ENCODE measurements at places on chromosomes 4 and X. TPM values are rescaled to one million over a fixed set of nuclear protein-coding genes. Genes with fewer than 3 reads are reported as not detected.

GRCh38 chr4:87228262-87228860 lies 7.9 kb upstream of the KLHL8 start:
- DNase-seq = no peak

DNA sequence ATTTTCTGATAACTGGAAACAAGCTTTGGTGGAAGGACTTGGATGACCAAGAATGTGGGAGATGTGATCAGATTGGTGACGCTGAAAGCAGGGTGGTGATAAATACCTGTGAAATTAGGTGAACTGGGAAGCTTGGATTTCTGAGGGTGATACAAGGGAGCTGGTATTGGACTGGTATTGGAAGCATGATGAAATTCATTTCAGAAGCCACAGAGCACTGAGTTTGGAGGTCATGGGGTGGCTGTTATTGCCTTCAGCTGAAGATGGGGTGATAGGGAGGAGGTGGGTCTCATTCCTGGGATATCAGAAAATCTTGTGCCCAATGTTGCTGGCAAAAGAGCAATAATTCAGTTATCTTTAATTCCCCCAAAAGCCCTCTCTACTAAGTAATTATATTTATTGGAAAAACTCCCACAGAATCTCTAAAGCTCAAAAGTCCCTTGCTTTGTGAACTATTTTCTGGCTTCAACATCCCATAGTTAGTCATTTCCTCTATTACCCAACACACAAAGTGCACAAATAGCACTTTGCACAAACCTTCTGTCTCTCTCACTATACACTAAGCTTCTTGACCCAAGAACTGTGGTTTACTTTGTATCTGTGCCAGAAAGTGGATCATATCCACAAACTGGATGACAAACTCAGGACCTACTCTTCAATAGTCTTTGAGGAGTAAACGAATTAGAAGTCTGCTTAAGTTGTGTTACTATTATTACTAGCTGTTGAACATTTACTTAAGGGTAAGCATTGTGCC lies 23.1 kb upstream of the CAMK2D start:
- no peak for DNase-seq

- DNase-seq = no peak
Measured at GRCh38 chrX:97389761-97390192, 506.1 kb downstream of the RPA4 start.

DNA sequence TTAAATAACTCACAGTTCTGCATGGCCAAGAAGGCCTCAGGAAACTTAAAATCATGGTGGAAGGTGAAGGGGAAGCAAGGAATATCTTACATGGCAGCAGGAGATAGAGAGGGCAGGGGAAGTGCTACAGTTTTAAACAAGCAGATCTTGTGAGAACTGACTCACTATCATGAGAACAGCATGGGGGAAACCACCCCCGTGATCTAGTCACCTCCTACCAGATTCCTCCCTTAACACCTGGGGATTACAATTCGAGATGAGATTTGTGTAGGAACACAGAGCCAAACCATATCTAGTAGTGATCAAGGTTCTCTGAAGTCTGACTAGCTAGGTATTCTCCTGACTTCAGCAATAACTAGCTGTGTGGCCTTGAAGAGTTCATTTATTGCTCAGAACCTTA lies 56.0 kb downstream of the BANK1 start:
- no peak for DNase-seq

MSANTD1 gene
- total RNA-seq = 1.6 TPM

TMEM185A gene
- 21.5 TPM for total RNA-seq
